ENCODE measurements at places on chromosomes 11 and 22.
A peak's percentile ranks its signal among the peaks of the same experiment; 100 is the strongest.

DNA sequence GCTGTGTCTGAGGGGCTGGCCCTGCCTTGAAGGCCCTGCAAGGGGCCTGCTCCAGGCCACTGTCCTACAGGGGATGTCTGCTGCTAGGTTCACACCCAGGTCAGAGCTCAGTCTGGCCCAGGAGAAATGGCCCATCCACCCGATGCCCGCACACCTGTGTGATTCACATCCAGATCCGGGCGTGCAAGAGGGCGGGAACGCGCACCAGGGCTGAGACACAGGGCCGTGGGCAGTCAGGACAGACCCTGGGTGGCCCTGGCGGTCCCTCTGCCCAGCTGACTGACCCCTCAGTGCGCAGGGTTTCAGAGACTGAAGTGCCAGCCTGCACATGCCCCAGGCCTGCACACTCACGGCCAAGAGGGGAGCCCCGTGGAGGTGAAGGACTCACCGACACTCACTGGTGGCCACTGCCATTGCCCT, 7.4 kb downstream of the TOLLIP start:
- no peak for DNase-seq

GRCh38 chr22:23984430-23984829, 4.5 kb downstream of the GSTT2 start:
- peak; percentile 59 for DNase-seq

GRCh38 chr22:43537019-43537585, 125.3 kb downstream of the MPPED1 start:
- peak; percentile 15 for DNase-seq

DNA sequence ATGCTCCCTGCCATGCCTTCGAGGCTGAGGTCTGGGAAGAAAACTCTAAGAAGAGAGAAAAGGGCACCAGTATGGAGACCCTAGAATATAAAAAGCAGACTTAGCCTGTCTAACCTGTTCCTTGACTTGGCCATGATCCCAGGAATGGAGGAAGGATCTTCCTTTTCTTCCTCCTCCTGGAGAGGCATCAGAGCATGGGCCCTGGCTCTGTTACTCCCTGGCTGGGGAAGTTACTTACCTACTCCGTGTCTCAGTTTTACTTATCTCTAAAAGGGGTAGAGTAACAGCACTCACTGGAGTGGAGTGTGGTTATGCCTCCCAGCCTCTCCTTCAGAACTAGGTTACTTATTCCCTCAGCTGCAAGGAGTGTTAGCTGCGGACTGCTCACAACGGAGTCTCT, 55.2 kb upstream of the PHF21A start:
- DNase-seq: no peak

DNA sequence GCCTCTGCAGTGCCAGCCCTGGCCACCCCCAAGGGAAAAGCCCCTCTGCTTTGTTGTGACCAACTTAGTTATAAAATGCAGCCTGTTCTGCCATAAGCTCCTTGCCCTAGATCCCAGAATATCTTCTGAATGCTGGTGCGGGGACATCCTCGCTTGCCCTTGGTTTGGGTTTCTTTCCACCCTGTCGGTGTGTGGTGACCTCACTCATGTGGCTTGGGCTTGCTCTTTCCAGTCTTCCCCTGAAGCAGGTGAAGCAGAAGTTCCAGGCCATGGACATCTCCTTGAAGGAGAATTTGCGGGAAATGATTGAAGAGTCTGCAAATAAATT, 16.7 kb downstream of the CLDN5 start:
- DNase-seq: no peak

GRCh38 chr11:95764267-95764898, 25.2 kb downstream of the FAM76B start:
- DNase-seq: peak; percentile 57

DNA sequence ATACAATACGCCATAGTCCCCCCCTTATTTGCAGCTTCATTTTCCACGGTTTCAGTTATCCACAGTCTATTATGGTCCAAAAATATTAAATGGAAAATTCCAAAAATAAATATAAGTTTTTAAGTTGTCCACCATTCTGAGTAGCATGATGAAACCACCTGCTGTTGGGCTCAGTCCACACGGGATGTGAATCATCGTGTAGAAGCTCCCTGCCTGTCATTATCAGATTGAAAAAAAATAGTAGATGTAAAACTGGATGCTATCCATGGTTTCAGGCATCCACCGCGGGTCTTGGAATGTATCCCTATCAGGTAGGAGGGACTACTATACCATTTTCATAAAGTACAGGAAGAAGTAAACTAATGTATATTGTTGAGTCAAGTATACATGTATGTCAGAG, 127.4 kb downstream of the TTC17 start:
- DNase-seq: no peak

- no peak for DNase-seq
Measured at GRCh38 chr22:50192436-50193204, 6.9 kb downstream of the TRABD start.

DNA sequence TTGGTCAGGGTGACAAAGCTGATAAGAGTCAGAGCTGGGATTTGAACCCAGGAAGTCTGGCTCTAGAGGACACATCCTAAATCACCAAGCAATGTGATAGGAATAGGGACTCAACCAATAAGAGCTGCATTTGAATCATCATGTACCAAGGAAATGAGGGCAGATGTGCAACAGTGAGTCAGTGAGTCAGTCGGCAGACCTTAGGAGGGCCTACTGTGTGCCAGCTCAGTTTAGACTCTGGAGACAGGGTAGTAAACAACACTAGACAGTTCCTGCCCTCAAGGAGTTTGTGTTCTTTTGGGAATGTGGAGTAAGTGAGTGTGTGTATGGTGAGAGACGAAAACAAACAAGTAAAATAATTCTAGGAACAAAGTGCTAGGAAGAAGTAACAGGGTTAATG, 11.2 kb downstream of the IL10RA start:
- no peak for DNase-seq

DNA sequence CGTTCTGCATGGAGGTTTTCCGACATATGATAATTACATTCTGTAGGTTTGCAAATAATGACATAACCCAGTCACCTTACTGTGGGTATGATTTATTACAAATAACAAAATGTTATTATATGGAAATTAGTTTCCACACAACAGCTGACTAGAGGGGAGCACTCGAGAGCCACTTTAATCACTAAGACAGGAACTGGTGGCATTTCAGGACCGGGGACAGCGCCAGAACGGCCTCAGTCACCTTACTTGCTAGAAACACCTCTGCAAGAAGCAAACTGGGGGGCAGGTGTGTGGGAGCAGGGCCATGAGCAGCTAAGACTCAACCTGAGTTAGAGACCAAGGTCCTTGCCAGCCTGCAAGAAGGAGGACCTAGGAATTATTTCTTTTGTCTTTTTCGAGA, 199.9 kb downstream of the DSCAML1 start:
- DNase-seq: peak; percentile 34

DNA sequence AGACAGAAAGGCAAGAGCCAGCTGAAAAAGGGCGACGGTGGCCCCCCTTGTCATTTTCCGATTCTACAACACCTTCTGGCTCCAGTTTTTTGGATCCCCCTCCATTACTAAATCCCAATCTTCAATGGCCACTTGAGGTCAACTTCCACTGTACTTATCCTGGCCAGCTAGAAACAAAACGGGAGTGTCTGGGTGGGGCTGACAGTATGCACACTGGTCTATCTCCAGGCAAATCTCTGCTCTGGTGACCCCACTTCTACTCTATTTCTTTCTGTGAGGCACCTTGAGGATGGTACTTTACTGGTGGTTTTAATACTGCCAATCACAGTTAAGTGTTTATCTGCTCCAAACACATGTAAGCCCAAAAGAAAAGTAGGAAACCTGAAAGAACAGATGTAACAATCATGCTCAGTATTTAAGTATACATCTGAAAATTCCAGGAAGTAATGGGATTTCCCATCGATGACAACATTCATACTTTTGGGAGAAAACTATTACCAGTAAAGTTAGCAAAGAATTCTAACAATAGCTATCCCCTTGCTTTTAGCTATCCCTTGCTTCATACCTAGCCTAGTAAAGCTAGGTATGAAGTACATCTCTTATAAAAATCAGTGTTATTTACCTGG, 16.0 kb downstream of the CDON start:
- no peak for DNase-seq

- no peak for DNase-seq
Measured at GRCh38 chr22:40673017-40673416, 6.3 kb upstream of the MCHR1 start.
